ENCODE measurements at places on chromosomes 13 and 19.

DNA sequence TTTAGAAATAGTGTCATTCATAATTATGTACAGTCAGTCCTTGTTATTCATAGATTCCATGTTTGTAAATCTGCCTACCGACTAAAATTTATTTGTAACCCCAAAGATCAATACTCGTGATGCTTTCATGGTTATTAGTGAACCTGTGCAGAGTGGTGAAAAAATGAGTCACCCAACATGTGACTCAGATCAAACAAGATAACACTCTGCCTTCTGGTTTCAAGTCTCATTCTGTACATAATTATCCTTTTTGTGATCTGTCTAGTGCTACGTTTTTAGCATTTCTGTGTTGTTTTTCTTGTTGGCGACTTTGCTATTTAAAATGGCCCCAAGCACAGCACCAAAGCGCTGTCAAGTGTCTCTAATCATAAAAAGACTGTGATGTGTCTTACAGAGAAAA is 274.7 kb downstream of the SUCLA2 start:
- DNase-seq, result no peak

- no peak for DNase-seq
Observed at GRCh38 chr19:7979011-7979410, 26.4 kb downstream of the ELAVL1 start.

GRCh38 chr13:49632156-49632555 is 3.8 kb downstream of the ARL11 start:
- DNase-seq, result no peak

GRCh38 chr19:34171539-34171876 is 796 bp upstream of the LSM14A start:
- DNase-seq, result peak; percentile 80

DNA sequence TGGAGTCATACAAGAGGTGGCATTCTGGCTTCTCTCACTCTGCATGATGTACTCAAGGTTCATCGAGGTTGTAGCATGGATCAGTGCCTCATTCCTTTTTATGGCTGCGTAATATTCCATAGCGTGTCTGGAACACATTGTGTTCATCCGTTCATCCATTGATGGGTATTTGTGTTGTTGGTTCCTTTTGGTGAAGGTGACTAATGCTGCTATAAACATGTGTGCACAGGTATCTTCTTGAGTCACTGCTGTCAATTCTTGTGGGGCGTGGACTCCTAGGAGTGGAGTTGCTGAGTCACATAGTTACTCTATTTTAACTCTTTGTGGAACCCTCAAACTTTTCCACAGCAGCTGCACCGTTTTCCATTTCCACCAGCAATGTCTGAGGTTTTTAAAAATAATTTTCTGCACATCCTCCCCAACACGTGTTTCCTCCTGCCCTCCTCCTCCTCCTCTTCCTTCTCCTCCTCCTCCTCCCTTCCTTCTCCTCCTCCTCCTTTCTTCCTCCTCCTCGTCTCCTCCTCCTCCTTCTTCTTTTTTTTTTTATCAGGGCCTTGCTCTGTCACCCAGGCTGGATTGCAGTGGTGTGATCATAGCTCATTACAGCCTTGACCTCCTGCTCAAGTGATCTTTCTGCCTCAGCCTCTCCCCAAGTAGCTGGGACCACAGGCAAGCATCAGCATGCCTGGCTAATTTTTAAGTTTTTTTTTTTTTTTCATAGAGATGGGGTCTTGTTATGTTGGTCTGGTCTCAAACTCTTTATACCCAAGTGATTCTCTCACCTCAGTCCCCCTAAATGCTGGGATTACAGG is 2.0 kb upstream of the TMEM221 start:
- peak; percentile 78 for DNase-seq

- no peak for DNase-seq
Observed at GRCh38 chr13:108957369-108958012, 328.1 kb downstream of the MYO16 start.

DNA sequence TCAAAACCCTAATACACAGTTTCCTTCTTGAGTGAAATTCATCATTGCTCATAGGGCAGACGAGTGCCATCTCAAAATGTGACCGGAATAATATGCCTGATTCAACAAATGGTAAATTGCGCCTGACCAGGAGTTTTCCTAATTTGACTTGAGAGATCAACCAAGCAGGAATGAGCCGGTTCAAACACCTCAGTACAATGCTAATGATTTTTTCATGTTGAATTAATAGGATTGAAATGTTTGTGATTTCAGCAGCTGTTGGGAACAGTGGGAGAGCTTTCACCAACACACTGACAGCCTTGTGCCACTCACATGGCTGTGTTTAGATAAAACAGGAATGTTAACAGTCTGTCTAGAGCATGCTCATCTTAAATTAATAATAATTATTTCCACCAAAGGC is 484.8 kb downstream of the PCDH9 start:
- DNase-seq, result no peak

DNA sequence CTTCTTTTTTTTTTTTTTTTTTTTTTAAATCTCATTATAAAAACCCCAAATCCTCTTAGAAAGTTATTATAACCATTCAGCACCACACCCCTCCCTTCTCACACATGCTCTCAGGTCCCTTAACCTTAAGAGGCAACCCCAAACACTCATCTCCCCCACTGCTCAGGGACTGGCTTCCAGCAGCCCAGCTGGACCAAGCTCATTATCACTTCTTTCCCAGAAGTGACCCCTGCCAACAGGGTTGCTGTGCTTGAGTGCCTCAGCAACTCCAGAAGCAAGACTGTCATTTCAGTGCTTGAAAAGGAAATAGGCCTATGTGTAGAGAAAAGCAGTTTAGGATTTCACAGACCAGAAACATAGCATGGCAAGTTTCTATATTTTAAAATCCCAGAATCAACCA is 84.3 kb downstream of the SLAIN1 start:
- DNase-seq, result no peak

DNA sequence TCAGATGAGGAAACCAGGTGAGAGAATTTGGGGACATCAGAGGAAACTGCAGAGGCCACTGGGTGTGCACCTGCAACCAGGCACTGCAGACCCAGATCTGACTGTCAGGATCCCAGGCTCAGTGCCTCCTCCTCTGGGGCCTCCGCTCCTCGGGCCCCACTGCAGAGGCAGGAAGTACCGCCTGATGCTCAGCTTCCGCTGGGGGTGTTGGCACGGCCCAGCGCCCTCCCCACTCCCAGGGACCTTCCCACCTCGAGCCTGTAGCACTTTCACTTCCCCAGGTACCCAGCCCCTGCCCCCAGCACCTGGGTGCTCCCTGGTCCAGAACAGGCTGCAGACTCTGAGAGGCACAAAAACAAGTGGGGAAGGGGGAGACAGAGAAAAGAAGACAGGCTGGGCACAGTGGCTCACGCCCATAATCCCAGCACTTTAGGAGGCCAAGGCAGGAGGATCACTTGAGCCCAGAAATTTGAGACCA is 1.4 kb upstream of the CD37 start:
- peak; percentile 89 for DNase-seq

DNA sequence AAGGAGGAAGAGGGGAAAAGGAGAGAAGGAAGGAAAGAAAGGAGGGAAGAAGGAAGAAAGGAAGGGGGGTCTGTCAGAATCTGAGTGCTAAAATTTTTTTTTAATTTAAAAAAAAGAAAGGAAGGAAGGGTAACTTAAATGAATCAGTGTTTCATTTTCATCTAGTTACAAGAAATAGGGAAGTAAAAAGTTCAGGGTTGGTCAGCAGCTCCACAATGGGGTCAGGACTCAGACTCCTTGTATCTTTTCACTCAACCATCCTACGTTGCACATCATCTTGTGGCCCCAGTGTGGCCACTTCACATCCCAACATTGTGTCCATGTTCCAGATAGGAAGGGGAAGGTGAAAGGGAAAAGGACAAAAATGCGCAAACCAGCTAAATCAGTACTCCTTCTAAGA is 14.3 kb upstream of the FNDC3A start:
- no peak for DNase-seq

DNA sequence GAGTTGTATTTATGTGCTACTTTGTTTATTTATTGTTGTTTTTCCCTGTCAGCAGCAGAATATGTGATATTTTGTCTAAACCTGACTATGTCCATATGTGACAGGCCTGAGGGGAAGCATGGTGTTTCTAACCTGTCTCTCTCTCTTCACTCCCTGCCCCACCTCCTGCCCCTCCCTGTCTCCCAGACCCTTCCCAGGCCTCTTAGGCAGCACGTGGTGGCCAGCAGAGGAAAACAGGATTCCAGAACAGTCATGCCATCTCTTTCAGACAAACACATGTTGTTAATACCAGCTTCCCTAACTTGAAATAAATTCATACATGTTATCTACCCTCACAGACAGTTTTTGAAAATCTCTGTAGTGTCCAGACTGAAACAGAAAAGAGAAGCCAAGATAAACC is 31.0 kb upstream of the ATP11A start:
- DNase-seq, result no peak

DNA sequence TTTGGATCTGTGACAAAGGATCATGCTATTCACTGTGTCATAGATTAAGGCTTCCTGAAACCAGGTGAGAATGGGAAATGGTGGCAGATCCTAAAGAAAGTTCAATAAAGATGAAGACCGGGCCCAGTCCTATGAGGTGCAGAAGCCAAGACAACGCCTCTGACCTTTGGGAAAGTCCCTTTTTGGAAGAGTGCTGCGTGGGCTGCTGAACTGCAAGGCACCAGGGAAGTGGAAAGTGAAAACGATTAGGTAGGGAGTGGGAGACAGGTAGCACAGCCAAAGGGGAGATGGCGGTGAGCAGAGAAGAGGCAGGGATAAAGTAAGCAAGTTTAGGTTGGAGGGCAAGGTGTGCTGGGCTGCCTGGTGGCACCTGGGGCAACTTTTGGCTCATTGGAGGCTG is 16.3 kb downstream of the MBNL2 start:
- DNase-seq, result peak; percentile 68

- DNase-seq, result no peak
Observed at GRCh38 chr19:48797103-48797502, 13.7 kb downstream of the BCAT2 start.
